ENCODE measurements at places on chromosomes 7 and 10.

DNA sequence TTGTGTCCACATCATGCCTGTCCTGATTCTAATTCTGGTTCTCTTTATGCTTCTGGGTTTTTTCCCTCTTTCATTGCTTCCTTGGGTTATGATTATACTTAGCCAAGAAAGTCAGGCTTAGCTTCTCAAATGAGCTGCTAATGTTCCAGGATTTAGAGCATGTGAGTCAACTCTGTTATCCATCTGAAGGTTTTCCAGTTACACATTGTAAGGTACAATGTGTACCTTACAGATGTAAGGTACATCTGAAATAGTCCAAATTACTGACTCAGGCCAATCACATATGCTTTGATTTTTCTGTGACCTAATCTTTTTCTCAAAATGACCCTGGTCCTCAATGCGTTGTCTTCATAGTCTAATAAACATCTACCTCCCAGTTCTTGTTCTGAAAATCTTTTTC lies 13.3 kb upstream of the MIOS start:
- no peak for DNase-seq

GRCh38 chr7:48786951-48787350 lies 137.4 kb upstream of the CDC14C start:
- no peak for DNase-seq

DNA sequence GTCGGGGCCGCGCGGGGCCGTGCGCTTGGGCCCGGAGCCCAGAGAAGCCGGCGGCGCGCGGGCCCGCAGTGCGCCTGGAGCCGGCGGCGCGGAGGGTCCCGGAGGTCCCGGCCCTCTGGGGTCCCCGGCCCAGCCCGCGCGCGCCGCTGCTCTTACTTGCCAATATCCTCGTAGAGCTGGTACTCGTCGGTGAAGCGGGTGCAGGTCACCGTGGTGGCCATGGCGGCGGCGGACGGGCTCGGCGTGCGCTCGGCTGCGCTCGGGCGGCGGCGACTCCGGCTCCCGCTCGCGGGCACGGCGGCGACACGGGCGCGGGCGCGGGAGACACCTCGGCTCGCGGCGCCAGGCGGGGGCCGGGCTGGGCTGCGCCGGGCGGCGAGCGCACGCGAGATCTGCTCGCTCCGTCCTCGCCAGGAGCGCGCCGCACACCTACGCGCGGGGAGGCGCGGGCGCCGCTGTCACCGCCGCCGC lies at the start of gene CAMK2B:
Gene CAMK2B, minus strand, starts transcription at position 394 of the 471 bp plus-strand sequence. Its CDS starts 173 bp downstream, at position 221.
- peak; percentile 71 for DNase-seq

GRCh38 chr7:50502001-50502684 lies 52.0 kb upstream of the FIGNL1 start:
- DNase-seq = no peak

- DNase-seq = no peak
Observed at GRCh38 chr7:132771301-132771730, 195.0 kb upstream of the PLXNA4 start.

- no peak for DNase-seq
Observed at GRCh38 chr10:98720551-98720950, 273.8 kb upstream of the HPS1 start.

DNA sequence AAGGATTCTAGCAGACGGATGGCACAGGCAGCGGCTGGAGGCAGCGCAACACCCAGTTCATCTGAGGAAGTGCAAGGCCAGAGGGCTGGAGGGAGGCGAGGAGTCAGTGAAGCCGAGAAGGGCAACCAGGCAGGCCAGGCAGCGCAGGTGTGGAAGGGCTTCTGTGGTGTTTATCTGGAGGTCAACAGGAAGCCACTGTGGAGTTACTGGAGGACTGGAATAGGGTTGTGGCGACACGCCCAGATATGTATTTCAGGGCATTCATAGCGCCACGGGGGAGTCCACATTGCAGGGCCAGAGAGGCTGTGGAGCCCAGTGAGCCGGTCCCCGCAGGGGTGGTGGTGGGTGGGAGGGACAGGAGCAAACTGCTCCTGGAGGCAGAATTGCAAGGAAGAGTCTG lies 150.6 kb downstream of the CDH23 start:
- no peak for DNase-seq

DNA sequence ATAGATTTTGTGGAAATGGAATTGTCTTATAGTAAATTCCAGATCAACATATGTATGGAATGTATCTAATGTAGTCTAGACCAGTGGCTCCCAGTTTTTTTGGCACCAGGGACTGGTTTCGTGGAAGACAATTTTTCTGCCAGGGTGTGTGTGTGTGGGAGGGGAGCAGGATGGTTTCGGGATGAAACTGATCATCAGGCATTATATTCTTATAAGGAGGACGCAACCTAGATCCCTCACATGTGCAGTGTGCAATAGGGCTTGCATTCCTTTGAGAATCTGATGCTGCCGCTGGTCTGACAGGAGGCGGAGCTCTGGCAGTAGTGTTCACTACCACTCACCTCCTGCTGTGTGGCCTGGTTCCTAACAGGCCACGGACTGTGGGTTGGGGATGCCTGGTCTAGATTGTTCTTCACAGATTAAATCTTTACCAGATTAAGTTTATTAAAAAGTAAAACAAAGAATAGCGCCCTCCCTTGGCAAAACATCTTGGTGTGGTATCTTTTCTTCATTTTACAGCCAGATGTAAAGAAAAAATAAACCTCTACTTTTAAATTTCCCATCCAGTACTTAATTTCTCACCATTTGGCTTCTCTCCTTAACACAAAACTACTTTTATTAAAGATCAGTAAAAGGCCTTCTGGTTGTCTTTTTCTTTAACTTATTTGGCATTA lies 48.4 kb downstream of the SEPTIN7 start:
- no peak for DNase-seq

DNA sequence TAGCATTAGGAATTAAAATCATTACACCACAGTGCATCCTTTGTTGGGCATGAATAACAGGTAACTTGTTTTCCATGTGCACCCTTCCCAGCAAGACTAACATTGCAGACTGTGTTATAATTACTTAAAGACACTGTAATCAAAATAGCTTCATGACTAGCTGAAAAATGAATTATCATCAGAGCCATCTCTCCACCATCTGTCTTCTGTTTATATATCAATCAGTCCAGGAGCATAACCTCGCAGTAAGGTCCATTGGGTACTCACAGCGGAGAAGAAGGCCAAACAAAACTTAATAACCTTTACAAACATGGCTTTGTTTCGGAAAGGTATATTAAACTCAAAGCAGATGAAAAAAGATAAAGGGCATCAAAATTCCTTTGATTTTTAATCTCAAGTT lies 90.6 kb downstream of the ODAD2 start:
- DNase-seq = no peak
